ENCODE measurements at places on chromosomes 5 and 9.

DNA sequence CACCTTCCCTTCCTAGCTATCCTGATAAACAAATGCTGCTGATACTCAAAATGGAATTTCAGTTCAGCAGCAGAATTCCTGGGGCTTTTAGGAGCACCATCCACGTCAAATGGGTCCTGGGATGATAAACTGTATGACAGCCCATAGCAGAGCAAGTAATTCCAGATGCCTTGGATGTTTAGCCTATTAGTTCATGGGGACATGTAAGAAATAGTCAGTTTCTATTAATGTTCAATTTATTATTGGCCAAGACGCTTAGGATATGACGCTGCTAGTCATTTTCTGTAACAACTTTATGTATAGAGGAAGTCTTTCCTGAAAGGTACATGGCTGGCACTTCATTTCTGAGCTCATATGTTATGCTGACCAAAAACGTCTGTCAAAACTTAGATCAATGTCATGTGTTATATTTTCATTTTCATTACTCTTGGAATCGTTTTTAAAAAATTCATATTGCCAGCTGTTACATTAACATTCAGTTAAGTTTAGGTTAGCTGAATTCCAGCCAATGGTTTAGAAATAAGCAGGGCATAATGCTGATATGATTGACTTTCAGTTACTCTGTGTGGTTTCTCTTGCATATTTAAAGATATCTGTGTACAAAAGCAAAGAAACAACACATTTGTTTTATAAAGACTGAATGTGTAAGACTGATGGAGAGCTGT lies 243.8 kb downstream of the CSNK1G3 start:
- no peak for DNase-seq

GRCh38 chr5:134136771-134137170 lies 22.3 kb downstream of the TCF7 start:
- no peak for DNase-seq

DNA sequence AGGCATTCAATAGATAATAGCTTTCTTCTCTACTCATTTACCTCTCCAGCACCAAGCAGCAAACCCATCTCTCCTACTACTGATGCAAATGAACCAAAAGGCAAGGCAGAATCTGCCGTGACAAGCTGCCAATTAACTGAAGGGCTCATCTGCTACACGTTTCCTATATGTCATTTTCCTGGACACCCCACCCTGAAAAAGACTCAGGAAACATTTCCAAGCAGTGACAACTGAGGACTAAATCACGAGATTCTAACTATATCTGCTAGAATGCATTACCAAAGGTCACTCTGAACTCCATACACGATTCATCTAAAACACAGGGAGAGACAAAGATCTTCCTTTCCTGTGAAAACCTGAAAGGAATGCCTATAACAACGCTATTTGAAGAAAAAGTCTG lies 12.9 kb downstream of the PLPP1 start:
- no peak for DNase-seq

DNA sequence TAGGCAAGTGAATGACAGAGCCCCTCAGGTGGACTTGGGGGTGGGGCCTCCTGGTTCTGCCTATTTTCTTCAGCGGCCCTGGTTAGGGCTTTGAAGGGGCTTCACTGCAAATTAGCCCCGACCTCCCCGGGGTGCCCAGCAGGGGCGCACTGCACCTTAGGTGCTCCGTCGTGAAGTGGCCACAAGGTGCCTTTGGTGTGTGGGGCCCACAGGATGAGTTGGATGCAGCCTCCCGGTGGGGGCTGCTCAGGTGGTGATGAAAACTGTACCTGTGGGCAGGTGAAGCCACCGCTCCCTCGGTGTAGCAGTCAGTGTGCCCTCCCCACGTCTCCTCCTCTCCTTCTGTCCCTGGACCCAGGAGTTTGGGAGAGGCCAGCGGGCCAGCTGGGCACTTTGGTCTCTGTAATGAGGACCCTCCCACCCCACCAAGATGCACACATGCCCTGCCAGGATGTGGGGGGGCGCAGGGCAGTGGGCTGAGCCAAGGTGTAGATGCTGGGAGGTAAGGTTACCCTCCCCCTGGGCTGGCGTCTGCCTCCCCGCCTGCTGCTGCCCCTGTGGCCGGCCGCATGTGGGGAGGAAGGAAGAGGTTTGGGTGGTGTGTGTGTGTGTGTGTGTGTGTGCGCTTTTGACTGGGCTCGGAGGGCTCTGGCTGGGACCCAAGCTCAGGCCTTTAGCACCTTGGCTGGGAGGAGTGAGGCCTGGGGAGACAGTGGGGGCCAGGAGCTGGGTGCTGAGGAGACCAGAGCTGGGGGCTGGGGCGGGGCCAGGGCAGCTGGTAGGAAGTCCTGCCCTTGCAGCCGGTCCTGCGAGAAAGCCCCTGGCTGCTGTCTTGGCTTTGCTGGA lies 55.6 kb downstream of the RXRA start:
- no peak for DNase-seq

GRCh38 chr5:137617528-137618205 lies 118.2 kb downstream of the KLHL3 start:
- no peak for DNase-seq
